ENCODE measurements at places on chromosomes 4 and X.

- no peak for DNase-seq
Observed at GRCh38 chr4:33078145-33078544, 2358.0 kb downstream of the PCDH7 start.

GRCh38 chrX:18210470-18210869, 10.2 kb downstream of the BEND2 start:
- DNase-seq: peak; percentile 6

DNA sequence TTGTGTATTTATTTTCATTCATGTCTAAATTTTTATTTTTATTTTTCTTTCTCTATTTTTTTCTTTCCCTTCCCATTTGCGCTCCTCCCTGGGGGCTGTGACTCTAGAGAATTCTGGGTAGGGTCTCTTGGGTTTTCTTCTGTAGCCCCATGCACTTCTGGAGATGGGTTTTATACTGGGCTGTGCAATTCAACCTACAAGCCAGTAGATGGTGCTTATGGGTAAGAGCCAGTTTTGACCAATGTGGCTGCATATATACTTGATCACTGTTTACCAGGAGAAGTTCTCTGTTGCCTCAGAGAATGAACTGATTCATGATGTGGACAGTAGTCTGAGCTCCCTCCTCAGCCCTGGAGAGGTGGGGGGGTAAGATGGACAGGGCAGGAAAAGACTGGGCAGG, 614.6 kb downstream of the PCDH19 start:
- DNase-seq: no peak

DNA sequence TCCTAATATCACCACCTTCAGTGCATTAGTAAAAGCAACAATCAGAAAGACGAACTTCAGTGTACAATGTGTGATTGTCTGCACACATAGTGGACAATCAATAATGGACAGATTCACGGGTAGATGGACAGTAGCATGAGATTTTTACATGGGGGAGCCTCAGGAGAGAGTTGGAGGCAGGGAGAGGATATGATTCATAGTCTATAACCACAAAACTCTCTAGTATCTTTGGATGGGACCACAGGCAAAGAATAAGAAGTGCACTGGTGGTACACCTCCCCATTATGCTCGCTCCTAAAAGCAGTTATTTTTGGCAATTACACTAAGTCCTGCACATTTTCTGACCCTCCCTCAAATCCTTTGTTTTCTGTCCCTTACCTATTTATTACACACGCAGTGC, 624.4 kb upstream of the ACTRT1 start:
- no peak for DNase-seq

- no peak for DNase-seq
Observed at GRCh38 chr4:19152264-19152663, 1099.4 kb upstream of the SLIT2 start.

DNA sequence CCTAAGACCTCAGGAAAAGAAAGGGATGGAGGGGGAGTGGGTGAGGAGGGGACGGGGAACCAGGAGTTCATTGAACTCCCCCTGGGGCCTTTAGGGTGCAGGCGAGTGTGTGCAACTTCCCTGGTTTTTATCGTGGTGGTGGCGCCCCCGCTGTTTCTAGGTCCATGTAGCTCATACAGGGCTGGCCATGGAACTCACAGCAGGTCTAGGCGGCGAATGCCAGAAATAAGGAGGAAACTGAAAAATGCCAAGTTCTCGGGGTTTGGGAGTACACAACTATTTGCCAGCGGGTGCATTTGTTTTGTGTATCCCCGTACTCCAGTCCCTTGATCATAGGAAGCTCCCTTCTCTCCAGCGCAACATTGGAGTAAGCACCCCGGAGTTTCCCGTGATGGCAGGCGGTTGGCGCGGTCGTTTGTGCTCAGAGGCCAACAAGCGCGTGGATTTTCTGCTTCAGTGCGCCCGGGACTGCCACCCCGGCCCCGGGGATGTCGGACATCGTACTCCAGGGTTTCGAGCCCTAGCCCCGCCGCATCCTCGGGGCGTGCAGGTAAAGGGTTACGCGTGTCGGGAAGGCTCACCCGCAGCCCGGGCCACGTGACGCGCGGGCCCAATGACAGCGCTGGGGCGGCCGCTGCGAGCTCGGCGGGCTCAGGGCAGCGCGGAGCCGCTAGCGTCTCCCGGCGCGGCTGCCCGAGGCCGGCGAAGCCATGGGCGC, 208.9 kb downstream of the NWD2 start:
- DNase-seq: no peak

DNA sequence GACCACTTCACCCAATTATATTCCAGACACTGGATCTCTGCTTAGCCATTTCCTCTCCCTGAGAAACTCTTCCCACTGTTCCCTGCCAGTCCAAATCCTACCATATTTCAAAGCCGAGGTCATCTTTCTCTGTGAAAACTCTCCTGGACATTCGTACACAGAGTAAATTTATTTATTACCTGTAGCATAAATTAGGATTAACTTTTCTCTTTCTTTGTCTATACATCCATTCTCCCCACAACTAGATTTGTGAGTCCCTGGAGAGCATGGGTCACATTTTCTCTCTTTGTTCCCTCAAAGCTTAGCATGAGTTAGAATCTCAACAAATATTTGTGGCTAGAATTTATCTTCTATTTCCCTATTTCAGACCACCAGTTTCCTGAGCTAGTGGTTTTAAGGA, 27.8 kb upstream of the SMIM10 start:
- no peak for DNase-seq

GRCh38 chr4:186727169-186727976, 3.7 kb upstream of the FAT1 start:
- no peak for DNase-seq

DNA sequence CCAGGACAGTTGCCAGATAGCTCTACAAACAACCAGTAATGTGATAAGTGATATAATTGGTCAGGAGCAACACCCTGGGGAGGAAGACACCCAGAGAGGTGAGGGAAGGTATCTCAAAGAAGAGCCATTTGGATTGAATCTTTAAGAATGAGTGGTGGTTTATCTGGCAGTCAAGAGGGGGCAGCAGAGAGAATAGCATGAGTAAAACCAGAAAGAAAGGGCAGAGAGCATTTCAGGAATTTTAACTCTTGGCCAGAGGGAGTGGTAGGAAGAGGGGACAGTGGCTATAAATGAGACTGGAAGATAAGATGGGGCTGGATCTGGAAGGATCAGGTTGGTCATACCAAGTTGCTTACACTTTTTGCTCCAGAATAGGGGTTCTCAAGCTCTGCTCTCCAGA, 5.9 kb upstream of the SEPTIN6 start:
- DNase-seq: peak; percentile 52

DNA sequence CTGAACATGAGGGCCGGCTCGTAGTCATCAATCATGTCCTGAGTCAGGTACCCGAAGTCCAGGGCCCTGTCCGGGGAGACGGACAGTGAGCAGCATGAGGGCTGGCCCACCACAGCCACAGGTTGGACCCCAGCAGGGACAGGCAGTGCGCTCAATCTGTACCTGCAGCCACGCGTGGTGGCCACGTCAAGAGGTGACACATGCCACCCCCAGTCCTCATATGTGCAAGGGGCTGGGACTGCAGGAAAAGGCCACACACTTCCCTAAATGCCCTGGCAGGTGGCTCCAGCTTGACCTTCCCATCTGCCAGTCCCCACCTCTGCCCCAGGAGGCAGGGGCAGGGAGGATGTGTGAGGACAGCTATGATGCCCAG, 73.8 kb upstream of the MXD4 start:
- DNase-seq: no peak

GRCh38 chr4:86302830-86303229, 57.0 kb downstream of the MAPK10 start:
- no peak for DNase-seq

GRCh38 chrX:54012830-54013500, 31.3 kb downstream of the PHF8 start:
- no peak for DNase-seq

DNA sequence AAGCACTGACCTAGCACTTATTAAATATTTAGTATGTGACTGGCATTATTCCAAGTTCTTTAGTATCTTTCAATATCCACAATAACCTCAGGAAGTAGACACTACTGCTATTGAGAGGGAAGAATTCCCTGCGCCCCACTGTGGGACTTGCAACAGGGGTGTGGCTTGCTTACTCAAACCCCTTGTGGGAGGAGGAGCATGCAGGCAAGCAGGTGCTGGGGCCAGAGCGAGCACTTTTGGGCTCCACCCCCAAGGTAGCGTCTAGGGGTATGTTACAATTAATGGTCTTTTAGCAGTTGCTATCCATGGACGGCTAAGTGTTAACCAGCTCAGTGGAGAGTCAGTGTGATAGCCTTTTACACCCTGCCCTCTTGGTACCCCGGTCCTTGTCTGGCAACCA, 50.7 kb downstream of the FAM13A start:
- DNase-seq: no peak

DNA sequence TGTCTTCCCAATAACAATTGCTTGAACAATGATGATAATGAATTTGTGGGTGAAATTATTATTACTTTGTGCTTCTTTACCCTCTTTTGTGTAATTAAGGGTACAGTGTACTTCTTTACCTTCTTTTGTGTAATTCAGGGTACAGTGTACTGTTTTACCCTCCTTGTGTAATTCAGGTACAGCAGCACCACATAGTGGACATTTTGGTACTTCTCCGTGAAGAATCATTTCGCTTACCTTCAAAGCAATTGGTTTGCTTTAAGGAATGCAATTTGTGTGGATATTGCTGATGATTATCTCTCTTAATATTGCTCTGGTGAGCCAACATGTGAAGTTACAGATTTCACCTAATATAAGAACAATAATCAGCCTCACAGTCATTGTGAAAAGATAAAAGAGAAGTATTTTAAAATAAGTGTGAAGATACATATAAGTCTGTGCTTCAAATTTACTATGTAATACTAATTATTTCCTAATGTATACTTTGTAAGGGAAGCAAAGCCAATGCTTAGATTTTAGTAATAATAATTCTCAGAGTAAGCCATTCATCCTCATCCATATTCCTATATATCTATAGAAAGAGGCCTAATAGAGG, 27.2 kb upstream of the SEC24B start:
- DNase-seq: peak; percentile 56

All from LNCaP clone FGC (cell line).